Breast epithelium (tissue), 4 donors: ENCODE measurements at places on chromosomes 3 and 15. TPM values are rescaled to one million over a fixed set of nuclear protein-coding genes. Genes with fewer than 3 reads are reported as not detected.

GRCh38 chr15:92821491-92822116 lies 78.5 kb upstream of the CHD2 start:
- peaks cover 7% of the 10 kb centered on the region for H3K4me1 ChIP-seq
- H3K36me3 ChIP-seq: no peaks in the 10 kb centered on the region
- H3K27ac ChIP-seq: peak overlapping the region; percentile 54
- no peak for DNase-seq
- no peak overlapping the region for H3K4me3 ChIP-seq

DNA sequence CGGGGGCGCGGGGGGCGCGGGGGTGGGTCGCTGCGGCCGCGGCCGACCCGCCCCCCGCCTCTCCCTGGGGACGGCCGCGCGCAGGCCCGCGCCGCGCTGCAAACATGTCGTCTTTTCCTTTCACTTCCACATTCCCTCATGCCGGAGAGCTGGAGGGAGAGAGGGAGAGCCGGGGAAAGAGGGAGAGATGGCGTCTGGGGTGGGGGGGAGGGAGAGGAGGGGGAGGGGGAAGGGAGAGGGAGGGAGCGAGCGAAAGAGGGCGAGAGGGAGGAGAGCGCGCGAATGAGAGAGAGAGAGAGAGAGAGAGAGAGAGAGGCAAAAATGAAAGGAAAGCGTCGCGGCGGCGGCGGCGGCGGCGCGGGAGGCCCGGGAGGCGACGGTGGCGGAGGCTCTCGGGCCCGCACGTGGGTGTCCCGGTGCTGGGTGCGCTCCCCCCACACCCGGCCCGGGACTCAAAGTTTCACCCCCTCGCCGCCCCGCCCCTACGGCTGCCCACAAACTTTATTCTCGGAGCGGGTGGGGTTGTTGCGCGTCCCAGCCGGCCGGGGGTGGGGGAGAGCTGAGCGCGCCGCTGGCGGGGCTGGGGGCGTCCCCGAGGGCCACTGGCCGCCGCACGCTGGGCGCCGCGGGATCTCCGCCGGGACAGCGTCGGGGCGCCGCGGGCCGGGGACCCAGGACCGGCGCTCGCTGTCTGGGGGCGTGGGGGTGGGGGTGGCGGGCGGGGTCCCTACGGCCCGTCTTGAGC lies 731 bp downstream of the ZNF710 start:
- peak overlapping the region; percentile 88 for H3K4me3 ChIP-seq
- DNase-seq: no peak
- H3K27ac ChIP-seq: peak overlapping the region; percentile 96
- H3K27me3 ChIP-seq: no peaks in the 10 kb centered on the region

DNA sequence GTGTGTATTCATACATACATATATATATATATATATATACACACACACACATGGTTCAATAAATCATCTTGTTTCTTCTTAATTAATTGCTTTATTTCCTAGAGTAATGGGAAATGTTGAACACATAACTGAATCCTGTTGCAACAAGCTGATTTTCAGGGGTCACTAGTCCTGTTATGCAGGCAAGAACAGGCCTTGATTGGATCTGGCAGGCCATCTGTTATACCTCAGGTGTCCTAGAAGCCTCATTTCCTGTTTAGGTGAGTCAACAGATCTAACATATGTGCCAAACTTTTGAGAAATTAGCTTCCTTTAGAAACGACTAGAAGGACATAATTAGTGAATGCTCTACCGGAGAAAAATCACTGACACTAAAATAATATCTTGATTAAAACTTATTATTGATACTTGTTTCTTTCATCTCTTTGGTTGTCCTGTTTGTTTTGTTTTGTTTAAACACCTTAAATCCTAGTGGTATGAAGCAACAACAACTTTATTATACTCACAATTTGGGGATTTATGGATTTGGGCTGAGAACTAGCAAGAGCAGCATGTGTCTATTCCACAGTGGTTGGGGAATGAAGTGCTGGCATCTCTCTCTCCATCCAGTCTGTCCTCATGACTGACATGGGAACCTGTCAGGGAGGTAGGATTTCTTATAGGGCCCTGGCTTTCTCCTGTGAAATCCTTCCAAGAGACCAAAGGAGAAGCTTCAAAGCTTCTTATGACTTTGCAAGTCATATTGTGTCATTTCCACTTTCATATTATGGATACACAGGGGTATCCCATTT lies 552.6 kb downstream of the NSUN3 start:
- no peak overlapping the region for H3K4me3 ChIP-seq
- no peaks in the 10 kb centered on the region for H3K36me3 ChIP-seq
- no peaks in the 10 kb centered on the region for H3K4me1 ChIP-seq
- no peak overlapping the region for H3K27ac ChIP-seq
- no peak for DNase-seq
- H3K27me3 ChIP-seq: no peaks in the 10 kb centered on the region

DNA sequence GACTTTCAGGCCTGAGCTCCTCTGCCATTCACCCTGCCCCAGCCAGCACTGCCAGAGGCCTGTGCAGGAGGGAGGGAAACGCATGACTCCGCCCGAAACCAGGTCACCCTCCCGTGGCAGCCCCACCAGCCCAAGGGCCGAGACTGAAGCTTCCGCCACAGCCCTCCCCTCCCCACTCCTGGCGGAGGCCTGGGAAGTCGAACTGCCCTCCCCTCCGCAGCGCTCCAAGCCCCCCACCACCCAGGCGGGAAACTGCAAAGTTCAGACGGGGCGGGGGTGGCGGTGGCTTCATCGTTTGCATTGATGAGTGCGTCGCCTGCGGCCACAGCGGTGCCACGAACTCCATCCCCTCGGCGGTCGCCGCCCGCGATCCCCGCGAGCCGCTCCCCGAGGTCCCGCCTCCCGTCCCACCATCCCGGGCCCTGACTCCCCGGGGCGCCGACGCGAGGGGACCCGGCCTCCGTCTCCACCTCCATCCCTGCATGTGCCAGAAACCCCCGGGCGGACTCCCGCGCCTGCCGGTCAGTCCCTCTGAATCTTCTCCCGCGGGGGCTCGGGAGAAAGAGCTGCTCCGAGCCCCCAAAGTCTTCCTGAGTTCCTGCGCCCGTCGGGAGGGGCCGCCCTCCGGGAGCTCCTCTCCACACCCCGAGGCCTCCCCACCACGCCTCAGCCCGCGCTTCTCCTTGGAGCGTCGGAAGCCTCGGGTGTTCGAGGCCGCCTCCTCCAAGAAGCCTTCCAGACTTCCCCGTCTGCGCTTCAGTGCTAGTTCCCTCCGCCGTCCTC lies 698 bp downstream of the MELTF start:
- H3K27me3 ChIP-seq: no peaks in the 10 kb centered on the region
- peak overlapping the region; percentile 66 for H3K27ac ChIP-seq
- no peak for DNase-seq
- peaks cover 9% of the 10 kb centered on the region for H3K4me1 ChIP-seq

DNA sequence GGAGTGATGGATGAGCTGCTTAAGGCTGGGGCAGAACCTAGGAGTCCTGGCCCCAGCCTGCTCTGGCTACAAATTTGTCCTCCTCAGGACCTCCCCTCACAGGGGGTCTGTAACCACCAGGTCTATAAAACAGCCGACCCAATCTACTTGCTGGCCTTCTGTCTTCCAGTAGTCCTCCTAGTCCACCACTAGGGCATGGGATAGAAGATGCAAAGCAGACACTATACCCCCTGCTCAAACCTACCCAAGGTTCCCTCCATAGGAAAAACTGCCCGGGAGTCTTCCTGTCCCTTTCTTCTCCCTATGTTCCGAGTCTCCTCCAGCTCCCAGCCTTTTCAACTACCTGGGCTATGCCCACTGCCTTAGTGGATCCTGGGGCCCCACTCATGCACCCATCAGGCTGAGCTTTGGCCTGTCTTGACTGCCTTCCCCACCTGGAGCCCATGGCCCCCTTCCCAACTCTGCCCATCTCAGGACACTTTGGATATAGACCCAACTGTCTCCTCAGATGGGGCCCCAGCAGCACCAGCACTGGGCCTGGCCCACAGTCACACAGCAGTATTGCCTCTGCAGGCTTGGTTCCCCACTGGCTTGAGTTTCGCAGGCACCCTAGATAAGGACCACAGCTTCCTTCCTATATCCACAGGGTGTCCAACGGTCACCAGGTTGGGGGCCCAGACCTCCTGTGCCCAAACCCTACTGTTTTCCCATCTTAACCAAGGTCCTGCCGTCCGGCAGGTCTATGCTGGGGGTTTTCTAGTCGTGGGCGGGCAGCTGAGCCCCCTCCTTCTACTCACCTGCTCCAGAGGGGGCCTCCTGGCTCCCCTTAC lies 1.1 kb downstream of the HYAL3 start:
- DNase-seq: no peak
- H3K27ac ChIP-seq: peak overlapping the region; percentile 94
- no peaks in the 10 kb centered on the region for H3K36me3 ChIP-seq
- H3K27me3 ChIP-seq: no peaks in the 10 kb centered on the region
- H3K4me1 ChIP-seq: peaks cover 11% of the 10 kb centered on the region

DNA sequence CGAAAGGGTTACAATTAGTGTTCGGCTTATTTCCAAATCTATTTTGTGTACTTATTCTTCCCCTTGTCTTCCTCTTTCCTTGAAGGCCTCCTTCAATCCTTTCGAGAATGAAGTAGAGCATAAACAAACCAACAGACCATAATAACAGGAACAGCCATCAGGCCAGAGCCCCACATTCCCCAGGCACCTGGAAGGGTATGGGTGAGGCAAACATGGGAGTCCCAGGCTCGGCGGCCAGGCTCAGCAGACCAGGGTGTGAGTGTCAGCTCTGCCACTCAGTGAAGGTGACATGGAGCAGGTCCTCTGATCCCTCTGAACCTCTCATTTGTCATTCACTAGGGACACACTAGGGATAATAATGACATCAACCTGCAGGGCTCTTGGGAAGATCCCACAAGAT lies 13.8 kb downstream of the ALS2CL start:
- H3K4me3 ChIP-seq: no peak overlapping the region
- H3K4me1 ChIP-seq: no peaks in the 10 kb centered on the region
- no peaks in the 10 kb centered on the region for H3K27me3 ChIP-seq
- no peak for DNase-seq
- H3K36me3 ChIP-seq: no peaks in the 10 kb centered on the region

GRCh38 chr3:108041253-108041652 lies 49.6 kb downstream of the CD47 start:
- no peaks in the 10 kb centered on the region for H3K4me1 ChIP-seq
- no peak overlapping the region for H3K27ac ChIP-seq
- DNase-seq: no peak
- no peaks in the 10 kb centered on the region for H3K27me3 ChIP-seq
- no peak overlapping the region for H3K4me3 ChIP-seq
- H3K36me3 ChIP-seq: no peaks in the 10 kb centered on the region

DNA sequence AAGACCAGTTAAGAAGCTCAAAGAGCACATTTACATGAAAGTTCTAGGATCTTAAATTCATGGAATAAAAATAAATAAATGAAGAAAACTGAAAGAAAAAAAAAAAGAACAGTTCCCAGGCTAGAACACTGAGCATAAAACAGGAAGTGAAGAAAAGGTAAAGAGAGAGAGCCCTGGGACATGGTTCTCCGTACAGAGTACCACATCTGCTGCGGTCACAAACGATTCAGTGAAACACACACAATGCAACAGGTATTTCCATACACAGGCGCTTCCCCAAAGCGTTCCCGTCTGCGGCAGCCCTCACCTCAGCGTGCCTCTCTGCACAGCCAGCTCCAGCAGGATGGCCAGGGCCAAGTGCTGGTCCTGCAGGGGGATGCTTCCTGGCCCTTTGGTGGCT lies 49.4 kb downstream of the HERC2 start:
- no peaks in the 10 kb centered on the region for H3K36me3 ChIP-seq
- no peaks in the 10 kb centered on the region for H3K27me3 ChIP-seq
- H3K4me1 ChIP-seq: no peaks in the 10 kb centered on the region
- H3K27ac ChIP-seq: no peak overlapping the region
- no peak overlapping the region for H3K4me3 ChIP-seq

- H3K27me3 ChIP-seq: no peaks in the 10 kb centered on the region
- DNase-seq: no peak
- H3K4me3 ChIP-seq: no peak overlapping the region
- no peaks in the 10 kb centered on the region for H3K36me3 ChIP-seq
- no peak overlapping the region for H3K27ac ChIP-seq
- H3K4me1 ChIP-seq: no peaks in the 10 kb centered on the region
Observed at GRCh38 chr3:114609973-114610630, 316.3 kb downstream of the TIGIT start.

DNA sequence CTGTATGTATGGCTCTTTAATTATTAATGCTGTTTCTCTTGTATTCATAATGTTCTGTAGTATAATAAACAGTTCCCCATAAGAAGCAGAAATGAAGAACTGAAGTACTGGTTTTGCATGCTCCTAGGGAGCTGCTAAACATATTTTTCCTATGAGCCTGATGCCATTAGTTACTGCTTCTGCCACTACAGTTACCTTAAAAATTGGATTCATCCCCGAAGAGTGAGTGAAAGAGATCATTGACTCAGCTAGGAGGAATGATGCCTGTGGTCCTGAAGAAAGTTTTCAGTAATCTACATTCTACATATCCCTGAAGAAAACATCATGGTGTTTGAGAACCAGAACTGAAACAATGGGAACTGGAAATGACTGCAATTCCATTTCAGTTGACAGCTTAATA lies 37.1 kb upstream of the ST3GAL6 start:
- no peaks in the 10 kb centered on the region for H3K27me3 ChIP-seq
- H3K36me3 ChIP-seq: no peaks in the 10 kb centered on the region
- no peak for DNase-seq
- H3K4me1 ChIP-seq: no peaks in the 10 kb centered on the region
- H3K4me3 ChIP-seq: no peak overlapping the region

GRCh38 chr3:46245146-46245545 lies 2.9 kb downstream of the CCR3 start:
- H3K4me3 ChIP-seq: no peak overlapping the region
- no peaks in the 10 kb centered on the region for H3K4me1 ChIP-seq
- no peaks in the 10 kb centered on the region for H3K36me3 ChIP-seq
- H3K27me3 ChIP-seq: no peaks in the 10 kb centered on the region
- H3K27ac ChIP-seq: no peak overlapping the region

GRCh38 chr3:73933585-73933984 lies 308.8 kb upstream of the PDZRN3 start:
- H3K36me3 ChIP-seq: no peaks in the 10 kb centered on the region
- H3K4me3 ChIP-seq: no peak overlapping the region
- no peak for DNase-seq
- H3K27me3 ChIP-seq: no peaks in the 10 kb centered on the region
- H3K27ac ChIP-seq: no peak overlapping the region

DNA sequence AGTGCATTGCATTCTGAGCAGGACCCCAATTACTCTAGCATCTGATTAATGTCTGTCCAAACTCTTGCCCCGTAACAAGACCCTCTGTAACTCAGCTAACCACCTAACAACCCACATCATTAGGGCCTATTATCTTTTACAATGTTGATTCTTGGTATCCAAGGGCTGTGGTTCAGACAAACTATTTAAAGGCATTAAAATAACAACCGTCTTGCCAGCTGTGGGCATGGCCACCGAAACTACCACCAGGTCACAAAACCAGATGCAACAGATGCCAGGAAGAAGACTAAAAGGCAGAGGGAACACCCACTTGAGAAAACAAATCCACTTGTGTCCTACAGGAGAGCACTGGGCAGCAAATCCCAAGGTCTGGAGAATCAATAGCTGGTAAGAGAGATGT lies 262.9 kb downstream of the ERC2 start:
- H3K27ac ChIP-seq: no peak overlapping the region
- no peak for DNase-seq
- H3K4me3 ChIP-seq: no peak overlapping the region
- H3K4me1 ChIP-seq: no peaks in the 10 kb centered on the region

Gene PLA1A
- 2.1 TPM for total RNA-seq

Gene BLM
- 2.2 TPM for total RNA-seq

Gene STAB1
- total RNA-seq: 47.7 TPM

Gene UBE2E1
- total RNA-seq: 111 TPM

Gene CYP8B1
- total RNA-seq: not detected

Gene CBLB
- total RNA-seq: 70.8 TPM

Gene NAALADL2
- 53.9 TPM for total RNA-seq

Gene GRAMD1C
- 49.8 TPM for total RNA-seq

Gene CD200
- total RNA-seq: 17.0 TPM
